ENCODE measurements at places on chromosomes 6 and 20.

DNA sequence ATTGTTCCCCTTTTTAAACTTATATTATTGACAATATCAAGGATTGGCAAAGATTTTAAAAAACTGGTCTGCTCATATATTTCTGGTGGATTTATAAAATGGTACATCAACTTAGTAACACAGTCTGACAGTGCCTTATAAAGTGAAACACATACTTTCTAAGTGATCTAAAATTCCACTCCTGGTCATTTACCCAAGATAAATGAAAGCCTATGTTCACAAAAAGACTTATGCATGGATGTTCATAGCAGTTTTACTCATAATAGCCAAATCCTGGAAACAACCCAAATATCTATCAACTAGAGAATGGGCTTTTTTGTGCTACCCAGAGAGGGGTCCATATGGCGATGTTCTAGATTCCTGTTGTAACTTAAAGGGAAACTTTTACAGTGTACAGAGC, 222.4 kb upstream of the FAM83B start:
- DNase-seq, result no peak

- no peak for DNase-seq
Measured at GRCh38 chr6:22057962-22058361, 238.9 kb downstream of the PRL start.

- DNase-seq, result no peak
Measured at GRCh38 chr6:157405986-157406385, 25.0 kb downstream of the ZDHHC14 start.

- no peak for DNase-seq
Measured at GRCh38 chr20:10119336-10119735, 84.5 kb downstream of the ANKEF1 start.

DNA sequence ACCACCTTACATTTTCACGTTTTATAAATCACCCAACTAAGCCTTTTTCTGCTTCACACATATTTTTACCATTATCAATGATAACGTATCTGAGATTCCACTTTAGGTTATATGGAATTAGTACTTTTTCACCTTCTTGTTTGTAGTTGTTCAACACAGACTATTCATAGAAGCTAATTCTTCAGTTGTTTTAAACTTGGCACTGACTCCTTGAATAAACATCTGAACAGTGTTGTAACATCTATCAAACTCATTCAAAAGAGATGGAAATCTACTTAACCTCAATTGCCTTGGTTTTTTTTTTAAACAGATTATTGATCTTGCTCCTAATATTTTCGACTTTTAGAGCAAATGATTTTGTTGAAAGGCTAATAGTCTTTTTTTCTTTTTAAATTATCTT, 34.2 kb downstream of the PTPRA start:
- no peak for DNase-seq

DNA sequence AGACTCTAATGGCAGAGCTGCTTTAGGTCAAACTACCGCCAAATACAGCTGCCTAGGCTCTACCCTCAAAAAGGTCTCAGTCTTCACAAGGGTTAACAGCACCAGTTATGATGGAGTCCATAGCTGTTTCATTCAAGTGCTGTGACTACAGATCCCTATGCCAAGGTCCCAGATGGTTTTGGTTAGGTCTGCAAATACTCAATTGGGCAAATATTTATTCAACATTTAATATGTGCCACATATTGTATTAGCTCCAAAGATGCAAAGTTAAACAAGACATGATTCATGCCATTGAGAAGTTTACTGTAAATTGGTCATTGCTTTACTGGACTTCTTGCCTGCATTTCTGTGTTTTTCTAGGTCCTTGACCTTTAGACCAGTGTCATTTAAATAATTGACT, 55.8 kb upstream of the TFAP2D start:
- no peak for DNase-seq

DNA sequence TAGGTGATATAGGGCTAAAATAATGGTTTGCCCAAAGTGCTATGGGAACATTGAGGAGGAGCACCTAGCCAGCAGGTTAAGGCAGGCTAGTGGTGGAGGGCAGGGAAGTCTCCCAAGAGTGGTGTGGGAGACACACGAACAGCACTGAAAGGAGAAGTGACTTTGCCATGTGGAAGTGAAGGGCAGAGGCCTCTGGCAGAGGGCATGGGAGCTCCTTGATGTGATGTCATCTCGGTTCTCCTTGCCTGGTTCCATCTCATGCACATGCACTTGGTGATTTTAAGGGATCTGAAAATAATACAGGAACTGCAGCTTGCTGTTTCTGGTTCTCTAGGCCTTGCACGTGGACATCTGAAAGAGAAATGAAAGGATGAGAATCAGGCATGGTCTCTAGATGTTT, 4.7 kb upstream of the MAP3K4 start:
- no peak for DNase-seq

- no peak for DNase-seq
Measured at GRCh38 chr6:71977884-71978283, 91.5 kb downstream of the RIMS1 start.

- peak; percentile 58 for DNase-seq
Measured at GRCh38 chr6:126033696-126034095, 47.4 kb downstream of the TRMT11 start.

Measured in kidney capillary endothelial cell (primary cell).